ENCODE measurements at places on chromosomes 6 and 20.

DNA sequence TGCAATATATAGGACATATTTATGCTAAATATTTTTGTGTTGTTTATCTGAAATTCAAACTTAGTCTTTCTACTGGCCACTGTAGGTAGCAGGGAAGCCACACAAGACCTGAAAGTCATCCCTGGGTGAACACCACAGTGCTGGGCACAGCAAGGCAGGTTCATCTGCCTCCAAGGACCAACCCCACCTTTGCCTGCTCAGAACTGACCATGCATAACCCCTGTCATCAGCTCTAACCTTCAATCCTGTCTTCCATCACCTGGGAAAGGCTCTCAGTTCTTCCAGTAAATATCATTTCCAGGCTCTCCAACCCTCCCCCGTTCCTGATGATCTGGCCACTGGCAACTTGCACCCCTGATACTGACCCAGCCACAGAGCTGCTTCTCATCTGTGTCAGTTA lies 32.7 kb upstream of the CST7 start:
- no peak for DNase-seq

- DNase-seq = peak; percentile 22
Measured at GRCh38 chr20:62623488-62624324, 18.6 kb upstream of the SLCO4A1 start.

DNA sequence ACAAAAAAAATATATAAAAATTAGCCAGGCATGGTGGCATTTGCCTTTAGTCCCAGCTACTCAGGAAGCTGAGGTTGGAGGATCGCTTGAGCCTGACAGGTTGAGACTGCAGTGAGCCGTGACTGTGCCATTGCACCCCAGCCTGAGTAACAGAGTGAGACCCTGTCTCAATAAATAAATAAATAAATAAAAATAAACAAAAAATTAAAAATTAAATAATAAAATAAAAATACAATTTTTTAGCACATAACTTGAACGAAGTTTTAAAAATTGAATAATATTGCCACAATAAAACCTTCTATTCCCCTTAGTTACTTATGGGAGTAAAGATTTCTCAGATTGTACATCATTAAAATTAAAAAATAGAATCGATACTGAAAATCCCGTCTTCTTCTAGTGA lies 29.2 kb upstream of the CGA start:
- no peak for DNase-seq

- DNase-seq = no peak
Measured at GRCh38 chr20:19274412-19275015, 62.1 kb downstream of the SLC24A3 start.

DNA sequence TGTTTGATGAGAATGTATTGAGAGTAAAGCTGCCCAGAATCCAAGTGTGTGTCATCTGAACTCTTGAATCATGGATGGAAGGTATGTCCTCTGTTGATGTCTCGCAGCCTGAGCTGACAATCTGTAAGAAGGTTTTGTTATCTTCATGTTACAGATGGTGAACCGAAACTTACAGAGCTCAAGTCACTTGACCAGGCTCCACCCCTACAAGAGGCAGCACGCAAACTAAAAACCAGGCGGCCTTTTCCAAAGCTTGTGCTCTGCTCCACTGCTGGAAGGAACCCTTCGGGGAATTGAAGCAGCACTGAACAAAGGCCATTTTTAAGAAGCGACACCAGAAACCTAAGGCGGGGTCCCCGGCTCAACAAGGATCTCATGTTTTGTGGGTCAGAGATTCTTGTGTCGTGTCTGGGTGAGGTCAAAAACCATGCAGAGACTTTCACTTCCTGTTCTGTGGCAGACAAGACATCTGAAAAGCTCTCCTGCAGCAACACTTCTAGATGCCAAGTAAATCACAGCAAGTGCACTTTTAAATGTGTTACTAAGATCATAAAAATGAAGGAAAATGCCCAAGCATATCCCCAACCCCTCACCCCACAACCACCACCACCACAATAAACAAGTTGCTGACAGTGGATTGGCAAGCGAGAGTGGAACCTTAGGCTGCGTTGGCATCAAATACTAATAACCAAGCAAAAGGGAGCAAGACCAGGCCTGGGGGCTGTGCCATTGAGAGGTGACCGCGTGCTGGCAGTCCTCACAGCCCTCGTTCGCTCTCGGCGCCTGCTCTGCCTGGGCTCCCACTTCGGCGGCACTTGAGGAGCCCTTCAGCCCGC lies 27.3 kb downstream of the NQO2 start:
- DNase-seq = peak; percentile 71

DNA sequence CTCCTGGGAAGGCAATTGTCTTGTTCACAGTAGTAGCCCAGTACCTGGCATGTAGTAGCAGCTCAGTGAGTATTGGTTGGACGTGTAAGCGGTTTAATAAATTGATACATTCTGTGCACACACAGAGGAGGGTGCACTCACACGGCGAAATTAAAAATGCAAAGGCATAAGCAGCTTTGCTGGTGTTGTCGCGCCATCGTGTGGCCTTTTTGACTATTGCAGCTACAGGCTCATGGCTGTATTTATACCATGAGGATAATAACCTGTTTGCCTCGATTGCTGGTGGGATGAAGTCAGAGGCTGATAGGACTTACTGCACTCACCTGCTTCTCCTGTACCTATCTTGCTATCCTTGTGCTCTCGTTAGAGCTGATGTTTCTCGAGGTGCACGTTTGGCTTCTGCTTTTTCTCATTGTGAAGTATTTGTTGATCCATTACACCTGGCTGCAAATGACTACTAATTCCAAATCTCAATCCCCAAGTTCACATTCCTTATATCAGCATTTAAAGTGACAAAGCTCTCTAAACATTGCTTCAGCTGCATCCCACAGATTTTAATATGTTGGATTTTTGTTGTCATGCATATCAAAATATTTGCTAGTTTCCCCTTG lies 61.5 kb downstream of the TBXT start:
- peak; percentile 50 for DNase-seq

GRCh38 chr6:46773201-46773855 lies 19.9 kb upstream of the MEP1A start:
- no peak for DNase-seq

- DNase-seq = peak; percentile 60
Measured at GRCh38 chr6:5989141-5989723, 17.5 kb downstream of the NRN1 start.

- no peak for DNase-seq
Measured at GRCh38 chr6:21586300-21586699, 7.3 kb upstream of the SOX4 start.

- peak; percentile 85 for DNase-seq
Measured at GRCh38 chr20:17969884-17970409, 1.1 kb downstream of the MGME1 start.

DNA sequence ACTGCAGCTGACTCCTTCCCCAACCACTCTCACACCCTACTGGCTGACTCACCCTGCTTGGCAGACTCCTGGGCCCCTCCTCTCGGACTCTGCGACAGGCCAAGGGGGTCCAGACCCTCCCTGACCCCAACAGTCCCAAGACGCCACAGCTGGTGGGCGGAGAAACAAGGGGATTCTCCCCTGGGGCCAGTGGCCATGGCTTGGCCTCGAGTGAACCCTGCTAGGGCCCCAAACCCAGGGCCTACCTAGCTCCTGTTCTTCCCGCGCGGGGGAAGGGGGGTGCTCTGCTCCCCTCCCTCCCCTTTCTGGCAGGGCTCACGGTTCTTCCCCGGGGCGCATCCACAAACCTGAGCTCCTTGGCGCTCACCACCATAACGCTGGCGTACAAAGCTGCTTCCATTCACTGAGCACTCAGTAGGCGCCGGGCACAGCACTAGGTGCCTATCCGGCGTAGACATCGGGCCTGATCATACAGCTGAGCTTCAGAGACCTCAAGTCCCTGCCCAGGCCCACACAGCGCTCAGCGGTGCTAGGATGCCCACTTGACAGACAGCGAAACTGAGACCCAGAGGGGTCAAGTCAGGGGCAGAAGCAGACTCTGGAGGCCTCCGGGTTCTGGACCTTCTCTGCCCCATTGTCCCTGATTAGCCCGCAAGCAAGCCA lies 597 bp downstream of the ADA start:
- no peak for DNase-seq

GRCh38 chr20:62458275-62459251 lies 17.2 kb downstream of the GATA5 start:
- DNase-seq = no peak

- peak; percentile 6 for DNase-seq
Measured at GRCh38 chr6:7784706-7785105, 58.8 kb downstream of the BMP6 start.

GRCh38 chr20:41330343-41330720 lies 10.3 kb upstream of the LPIN3 start:
- DNase-seq = no peak

All from pons (tissue), 1 donor.